Activated effector memory CD4-positive, alpha-beta T cell treated with Interleukin-2 at 50 U/mL for 16 hours (primary cell): ENCODE measurements at places on chromosomes 6 and 20.
A peak's percentile ranks its signal among the peaks of the same experiment; 100 is the strongest.

DNA sequence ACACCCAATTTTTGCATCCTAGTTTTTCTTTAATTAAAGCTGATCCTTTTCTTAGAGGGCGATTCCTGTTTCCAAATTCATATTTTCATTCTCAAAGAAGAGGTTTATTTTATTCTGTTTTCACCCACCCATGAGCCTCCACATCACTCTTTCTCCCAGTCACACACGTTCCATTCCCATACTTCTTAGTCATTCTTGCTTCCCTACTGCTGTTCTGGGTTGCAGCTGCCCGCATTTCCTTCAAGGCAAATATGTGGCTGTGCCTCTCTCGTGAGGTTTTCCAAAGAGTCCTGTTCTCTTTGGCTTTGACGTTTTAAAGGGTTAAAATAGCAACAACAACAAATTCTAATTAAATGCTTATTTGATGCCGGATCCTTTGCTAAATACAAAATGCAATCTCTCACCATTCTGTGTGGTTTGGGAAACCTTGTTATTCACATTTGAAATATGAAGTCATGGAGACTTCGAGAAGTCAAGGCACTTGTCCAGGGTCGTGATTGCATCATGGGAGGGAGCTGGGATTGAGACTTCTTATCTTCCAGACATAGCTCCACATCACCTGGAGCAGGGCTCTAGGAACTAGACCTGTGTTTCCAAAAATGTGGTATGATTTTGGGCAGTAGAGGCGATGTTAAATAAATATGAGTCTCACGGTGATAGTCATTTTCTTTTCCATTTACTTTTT, 126.6 kb downstream of the DOK5 start:
- DNase-seq: no peak

DNA sequence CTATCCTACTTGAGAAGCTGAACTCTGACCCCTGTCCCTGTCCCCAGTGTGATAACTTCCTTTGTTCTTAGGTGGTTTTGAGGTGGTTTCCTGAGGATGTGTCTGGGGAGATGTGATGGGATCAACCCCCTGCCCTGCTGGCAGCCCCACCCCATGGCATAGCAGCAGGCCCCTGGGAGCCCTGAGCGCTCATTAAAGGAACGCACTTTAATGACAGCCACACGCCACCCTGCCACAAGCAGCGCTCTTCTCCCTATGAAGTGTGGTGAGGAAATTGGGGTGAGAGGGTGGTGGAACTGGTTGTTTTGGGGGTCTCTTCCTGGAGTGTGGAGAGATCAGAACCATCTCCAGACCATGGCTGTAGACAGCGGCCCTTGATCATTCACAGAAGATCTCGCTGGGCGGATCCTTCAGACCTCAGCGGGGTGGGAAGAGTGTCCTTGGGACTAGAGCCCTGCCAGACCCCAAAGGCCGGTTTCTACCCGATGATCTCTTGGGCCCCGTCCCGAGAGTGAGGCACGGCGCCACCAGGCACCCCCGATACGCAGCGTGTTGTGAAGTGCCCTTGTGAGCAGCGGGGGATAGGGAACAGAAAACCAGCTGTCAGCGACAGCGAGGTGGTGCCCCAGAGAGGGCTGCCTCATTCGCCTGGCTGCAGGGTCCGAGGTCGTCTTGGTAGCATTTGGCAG, 45.4 kb downstream of the SYNJ2 start:
- no peak for DNase-seq

DNA sequence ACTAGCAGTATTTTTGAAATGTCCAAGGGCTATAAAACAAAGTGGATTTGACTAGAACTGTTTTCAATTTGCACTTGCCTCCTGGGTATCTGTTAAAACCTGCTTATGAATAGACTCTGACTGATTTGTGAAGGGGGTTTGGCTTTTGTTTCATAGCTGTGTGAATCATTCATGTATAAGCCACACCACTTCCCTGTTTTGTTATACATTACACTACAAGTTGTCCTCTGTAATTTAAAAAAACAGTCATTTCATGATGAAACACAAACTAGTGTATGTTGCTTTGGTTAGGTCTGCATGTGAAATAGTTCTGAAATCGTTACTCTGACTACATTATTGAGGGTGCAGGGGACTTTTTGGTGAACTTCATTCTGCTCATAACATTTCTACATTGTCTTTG, 121.7 kb downstream of the NKAIN2 start:
- no peak for DNase-seq

DNA sequence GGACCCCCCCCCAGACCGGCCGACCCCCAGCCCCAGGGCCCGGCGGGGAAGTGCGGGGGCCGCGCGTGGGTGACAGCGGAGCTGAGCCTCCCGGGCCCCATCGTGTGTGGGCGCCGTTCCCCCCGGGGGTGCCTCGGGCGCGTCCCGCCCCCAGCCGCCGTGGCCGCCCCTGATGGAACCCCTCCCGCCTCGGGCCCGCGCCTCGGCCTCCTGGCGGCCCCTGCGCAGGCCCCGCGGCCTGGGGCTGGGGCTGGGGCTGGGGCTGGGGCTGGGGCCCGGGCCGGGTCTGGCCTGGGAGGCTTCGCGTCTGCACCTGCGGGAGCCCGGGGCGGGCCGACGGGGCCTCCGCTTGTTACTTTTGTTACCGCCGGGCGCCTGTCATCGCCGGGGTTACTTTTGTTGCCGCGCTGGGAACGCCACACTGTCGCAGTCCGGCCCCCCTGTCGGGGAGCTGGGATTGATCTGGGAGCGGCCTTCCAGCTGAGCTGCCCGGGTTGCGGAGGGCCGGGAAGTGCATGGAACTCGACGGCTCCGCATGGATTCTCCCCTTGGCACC, 598 bp downstream of the OGFR start:
- no peak for DNase-seq

DNA sequence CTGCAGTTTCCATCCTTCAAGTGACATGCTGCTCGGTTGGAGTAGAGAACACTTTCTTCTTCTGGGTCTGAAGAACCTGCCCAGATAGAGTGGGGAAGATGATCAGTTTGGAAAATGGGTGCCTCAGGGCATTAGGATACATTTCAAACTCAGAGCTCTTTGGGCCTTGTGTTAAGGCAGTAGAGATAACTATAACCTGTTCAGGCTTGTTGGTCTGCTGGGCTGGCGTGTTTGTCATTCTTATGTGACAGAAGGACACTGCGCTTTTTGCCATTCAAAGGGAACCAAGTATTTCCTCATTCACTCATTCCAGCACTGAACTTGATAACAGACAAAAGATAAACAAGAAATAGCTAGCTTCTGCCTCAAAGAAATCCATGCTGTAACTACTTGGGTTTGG, 3.8 kb downstream of the TOMM34 start:
- DNase-seq: no peak

- DNase-seq: no peak
Measured at GRCh38 chr6:101907356-101908217, 514.1 kb downstream of the GRIK2 start.

DNA sequence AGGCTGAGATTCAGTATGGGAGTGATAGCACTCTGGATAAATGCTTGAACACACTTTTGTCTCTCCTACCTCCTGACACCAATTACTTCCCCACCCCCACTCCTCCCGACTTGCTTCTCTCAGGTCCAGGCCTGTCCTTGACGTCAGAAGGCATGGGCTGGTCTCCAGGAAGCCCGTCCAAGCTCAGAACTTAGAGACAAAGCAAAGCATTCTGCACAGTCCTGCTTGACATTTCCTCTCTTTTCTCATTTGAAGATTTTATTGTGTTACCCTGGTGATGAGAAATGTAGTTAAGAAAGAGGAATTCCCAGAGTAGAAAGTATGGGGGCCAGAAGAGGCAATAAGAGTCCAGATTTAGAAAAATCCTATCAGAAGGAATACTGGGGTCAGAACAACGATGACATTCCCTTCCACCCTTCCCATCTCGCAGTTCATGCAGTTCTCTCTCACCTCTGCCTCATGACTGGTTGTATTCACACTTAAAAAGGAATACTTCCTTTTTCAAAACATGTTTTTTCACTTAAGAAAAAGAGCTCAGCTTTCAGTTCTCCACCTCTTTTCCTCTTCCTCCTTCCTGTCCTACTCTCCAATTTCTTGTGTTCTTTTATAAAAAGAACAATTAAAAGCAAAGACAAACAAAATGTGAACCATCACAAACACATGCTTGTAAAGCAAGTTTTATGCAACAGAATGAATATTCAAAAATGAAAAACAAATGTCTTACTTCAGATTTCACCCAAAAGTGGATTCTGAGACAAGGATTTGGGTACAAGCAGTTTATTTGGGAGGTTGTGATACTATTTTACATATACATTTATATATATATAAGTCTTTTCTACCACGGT, 18.5 kb upstream of the FAM184A start:
- no peak for DNase-seq

- peak; percentile 78 for DNase-seq
Measured at GRCh38 chr6:36962874-36963273, 8.3 kb downstream of the PI16 start.

- DNase-seq: no peak
Measured at GRCh38 chr20:17782768-17783167, 83.0 kb downstream of the BANF2 start.

DNA sequence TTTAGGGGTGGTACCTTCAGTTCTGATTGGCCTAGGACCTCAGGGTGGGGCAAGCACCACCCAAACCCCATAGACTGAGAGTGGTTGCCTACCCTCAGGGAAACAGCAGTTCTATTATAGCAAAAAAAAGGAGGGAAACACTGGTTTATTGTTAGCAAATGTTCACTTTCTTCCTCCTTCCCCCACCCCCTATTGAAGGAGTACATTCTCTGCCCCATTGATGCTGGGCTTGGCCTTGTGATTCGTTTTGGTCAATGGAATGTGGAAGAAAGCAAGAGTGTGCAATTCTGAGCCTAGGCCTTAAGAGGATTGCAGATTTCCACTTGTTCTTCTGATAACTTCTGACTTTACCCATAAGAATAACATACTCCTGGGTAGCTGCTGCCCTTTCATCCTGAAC, 255.8 kb downstream of the NFATC2 start:
- no peak for DNase-seq

- DNase-seq: peak; percentile 34
Measured at GRCh38 chr6:138692058-138692977, 81.3 kb upstream of the CCDC28A start.

DNA sequence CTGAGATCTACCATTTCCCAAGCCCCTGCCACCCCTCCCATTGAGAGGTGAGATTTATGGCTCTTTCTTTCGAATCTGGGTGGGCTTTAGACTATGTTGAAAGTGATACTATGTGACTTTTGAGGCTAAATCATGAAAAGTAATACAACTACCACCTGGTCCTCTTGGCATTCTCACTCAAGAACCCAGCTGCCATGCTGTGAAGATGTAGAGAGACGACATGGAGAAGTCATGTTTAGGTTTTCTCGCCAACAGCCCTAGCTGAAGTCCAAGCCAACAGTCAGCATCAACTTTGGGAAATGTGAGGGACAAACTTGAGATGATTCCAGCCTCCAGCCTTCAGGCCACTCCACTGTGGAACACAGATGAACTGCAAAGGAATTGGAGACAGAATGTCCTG, 108.7 kb downstream of the SCP2D1 start:
- no peak for DNase-seq

DNA sequence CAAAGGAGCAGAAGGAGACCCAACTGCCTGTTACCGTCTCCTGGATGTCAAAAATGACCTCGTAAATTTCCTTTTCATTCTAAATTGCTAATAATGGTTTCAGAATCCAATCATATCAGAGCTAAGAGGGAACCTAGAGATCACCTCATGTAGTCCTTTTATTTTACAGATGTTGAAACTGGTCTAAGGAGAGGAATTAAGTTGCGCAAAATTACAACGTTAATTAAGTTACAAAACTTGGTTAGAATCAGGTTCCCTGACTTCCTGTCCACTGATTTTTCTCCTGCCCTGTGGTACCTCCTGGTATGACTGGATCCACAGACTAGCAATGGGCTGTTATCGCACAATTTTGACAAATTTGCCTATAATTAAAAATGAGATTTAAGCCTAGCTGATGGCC, 9.0 kb upstream of the STK38 start:
- no peak for DNase-seq

DNA sequence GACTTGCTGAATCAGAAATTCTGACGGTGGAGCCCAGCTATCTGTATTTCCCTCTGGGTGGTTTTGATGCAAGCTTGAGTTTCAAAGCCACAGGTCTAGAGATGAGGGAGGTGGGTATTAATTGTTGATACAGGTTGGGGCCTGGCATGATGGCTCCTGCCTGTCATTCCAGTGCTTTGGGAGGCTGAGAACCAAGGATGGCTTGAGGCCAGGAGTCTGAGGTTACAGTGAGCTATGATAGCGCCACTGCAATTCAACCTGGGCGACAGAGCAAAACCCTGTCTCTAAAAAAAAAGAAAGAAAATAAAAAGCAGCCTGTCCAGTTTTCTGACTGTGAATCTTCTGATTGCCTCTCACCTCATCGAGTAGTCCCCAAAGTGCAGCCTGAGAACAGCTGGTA, 184.8 kb upstream of the SASH1 start:
- DNase-seq: no peak

DNA sequence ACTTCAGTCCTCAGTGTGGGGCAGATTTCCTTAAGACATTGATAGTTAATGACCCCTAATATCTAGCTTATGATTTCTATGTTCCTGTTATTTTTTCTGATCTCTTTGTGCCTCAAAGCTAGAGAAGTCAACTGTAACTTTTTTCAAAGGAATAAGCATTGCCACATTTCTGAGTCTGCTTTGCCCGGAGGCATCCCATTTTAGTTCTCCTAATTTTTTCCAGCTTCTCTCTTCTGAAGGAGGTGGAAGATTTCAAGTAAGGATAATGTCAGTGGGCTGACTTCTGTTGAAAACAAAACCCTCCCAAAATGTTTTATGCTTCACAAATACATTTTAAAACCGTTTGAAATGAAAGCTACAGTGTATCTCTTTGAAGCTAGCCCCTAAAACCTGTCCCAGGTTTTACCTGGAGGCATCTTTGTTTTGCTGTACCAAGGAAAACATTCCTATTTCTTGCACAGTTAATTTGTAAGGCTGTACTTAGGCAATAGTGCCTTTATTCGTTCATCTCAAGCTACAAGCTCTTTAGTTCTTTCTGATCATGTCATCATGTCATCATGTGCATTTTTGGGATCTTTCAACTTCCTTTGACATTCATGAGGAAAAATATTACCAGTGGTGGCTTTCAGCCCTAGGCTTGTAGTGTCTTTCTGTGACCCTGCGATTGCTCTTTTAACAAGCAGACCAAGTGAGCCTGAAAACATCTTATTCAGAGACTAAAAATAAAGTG, 45.7 kb downstream of the TSPYL4 start:
- no peak for DNase-seq

DNA sequence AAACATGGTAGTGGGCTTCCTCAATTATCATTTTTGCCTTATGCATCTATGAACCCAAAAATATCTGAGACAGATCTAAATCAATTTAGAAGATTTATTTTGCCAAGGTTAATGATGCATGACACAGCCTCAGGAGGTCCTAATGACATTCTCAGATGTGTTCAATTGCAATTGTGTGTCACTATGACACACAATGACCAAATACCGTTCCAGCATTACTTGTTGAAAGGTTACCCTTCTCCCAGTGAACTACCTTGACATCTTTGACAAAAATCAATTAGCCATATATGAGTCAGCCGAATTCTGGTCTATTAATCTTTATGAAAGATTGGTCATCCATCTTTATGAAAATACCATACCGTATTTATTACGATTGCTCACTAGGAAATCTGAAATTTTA, 592.5 kb upstream of the GJE1 start:
- DNase-seq: no peak
